ENCODE measurements at places on chromosomes 3 and 15.

- DNase-seq, result no peak
Measured at GRCh38 chr15:89530976-89531375, 34.6 kb upstream of the RHCG start.

- no peak for DNase-seq
Measured at GRCh38 chr3:157958457-157958856, 147.8 kb downstream of the SHOX2 start.

GRCh38 chr3:170976190-170976519 is 50.4 kb downstream of the SLC2A2 start:
- DNase-seq, result no peak

DNA sequence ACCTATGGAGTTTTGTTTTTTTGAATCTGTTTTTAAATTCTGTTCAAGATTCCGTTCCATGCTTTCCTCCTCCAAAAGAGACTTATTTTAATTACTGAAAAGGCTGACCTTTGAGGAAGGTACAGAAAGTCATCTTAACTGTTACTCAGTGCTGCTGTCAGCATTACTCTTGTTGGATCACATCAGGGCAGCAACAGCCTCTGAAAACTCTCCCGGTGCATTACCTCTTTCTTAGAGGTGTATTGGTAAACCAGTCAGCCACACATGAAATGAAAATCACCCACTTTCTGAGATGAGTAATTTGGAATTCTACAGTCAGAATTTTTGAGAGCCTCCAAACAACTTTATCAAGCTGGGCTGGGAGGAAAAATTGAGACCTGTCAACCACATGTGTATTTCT is 88.5 kb upstream of the LIMD1 start:
- no peak for DNase-seq

GRCh38 chr3:43620831-43621655 is 768 bp downstream of the ANO10 start:
- DNase-seq, result no peak

DNA sequence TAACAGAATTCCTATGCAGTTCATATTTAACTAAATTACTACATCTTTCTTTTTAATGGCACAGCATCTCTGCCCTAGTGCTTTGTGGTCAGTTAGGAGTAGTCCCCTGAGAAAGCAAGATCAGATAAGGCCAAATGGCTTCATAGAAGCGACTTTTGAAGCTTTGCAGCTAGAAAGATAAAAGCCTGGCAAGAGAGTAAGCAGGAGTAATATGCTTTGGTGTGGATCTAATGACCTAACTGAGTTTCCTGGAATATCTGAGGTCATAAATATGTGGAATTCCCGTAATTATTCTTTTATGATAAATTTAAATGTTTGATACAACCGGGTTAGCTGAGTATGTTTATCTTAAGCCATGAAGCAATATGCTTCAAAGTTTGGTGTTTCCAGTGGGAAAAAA is 374.9 kb upstream of the LRRC3B start:
- no peak for DNase-seq

DNA sequence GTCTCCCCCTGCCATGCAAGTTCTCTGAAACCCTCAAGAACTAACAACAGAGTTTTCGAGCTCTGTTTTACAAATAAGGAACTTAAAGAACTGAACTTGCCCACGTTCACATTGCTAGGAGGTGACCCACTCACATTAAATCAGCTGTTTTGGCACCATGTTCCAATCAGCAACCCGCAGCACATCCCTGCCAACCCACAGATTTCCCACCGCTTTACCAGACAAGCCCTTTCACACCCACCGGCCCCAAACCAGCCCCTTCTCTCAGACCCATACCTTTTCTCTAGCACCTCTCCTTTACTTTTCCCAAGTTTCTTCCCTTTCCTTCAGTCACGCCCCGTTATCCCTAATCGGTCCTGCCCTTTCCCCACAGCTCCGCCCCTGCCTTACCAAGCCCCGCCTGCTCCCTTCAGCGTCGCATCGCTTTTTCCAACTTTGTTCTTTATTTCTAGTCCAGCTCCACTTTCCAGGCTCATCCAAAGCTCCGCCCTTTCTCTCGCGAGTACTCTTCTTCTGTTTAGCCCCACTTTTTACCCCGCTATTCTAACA is 804 bp upstream of the BRPF1 start:
- no peak for DNase-seq

- no peak for DNase-seq
Measured at GRCh38 chr3:66986406-66986805, 11.7 kb upstream of the KBTBD8 start.

DNA sequence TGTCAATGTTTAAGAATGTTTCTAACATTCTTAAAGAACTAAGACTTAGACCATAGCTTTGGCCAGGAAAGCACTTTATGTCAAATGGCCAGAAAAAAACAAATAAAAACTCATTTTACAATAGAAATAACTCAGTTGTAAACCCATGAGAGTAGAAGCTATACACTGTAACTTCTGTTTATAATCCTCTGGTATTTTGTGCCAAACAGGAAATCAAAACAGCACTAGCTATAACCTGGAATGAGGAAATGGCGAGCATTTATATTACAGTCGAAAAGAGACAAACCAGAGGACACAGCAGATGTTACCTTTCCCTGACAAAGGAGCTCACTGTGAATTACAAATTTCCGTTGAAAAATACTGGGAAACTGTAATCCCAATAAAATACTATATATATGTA is 10.3 kb downstream of the GK5 start:
- DNase-seq, result no peak

DNA sequence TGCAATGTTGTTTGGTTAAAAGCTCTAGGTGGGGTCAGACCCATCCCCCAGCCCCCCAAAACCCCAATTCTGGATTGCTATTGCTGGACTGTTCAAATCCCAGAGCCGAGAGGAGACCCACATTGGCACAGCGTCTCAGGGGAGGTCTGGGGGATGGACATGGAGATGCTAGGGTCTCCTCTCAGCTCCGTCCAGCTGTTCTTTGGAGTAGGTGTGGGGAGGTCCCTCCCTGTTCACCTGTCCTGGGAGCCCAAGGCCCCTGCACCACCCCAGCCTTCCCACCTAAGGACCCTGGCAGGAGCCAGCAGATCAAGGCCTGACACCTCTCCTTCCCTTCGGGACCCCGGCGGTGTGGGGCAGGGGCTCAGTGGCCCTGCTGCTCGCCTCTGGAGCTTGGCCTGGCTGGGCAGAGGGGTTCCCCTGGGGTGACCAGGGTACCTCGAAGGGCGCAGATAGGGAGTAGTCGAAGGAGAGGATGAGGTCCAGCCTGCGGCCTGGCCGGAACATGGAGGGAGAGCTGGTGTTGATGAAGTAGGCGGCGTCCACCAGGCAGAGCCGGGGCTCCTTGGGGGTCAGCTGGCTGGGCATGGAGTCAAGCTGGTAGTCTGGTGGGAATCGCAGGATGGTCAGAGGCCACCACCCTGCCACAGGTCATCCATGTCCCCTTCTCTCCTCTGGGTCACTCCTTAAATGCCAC is 23.9 kb downstream of the PLA2G4D start:
- no peak for DNase-seq

DNA sequence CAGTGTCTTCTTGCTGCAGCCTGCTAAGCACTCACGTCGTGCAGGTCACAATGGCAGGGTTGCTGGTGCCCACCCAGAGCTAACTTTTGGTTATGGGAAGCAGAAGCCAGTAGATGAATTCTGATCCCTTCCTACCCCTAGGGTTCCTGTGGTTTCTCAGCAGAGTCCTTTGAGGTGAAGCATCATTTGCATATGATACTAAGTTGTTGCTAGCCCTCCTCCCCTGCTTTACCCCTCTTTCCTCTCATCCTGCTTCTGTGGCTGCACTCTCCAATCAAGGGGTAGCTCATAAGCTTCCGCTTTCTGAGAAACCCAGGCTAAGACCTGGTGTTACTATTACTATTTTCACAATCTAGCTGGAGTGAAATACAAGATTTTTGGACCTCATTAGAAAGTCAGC is 22.1 kb upstream of the HEG1 start:
- no peak for DNase-seq

DNA sequence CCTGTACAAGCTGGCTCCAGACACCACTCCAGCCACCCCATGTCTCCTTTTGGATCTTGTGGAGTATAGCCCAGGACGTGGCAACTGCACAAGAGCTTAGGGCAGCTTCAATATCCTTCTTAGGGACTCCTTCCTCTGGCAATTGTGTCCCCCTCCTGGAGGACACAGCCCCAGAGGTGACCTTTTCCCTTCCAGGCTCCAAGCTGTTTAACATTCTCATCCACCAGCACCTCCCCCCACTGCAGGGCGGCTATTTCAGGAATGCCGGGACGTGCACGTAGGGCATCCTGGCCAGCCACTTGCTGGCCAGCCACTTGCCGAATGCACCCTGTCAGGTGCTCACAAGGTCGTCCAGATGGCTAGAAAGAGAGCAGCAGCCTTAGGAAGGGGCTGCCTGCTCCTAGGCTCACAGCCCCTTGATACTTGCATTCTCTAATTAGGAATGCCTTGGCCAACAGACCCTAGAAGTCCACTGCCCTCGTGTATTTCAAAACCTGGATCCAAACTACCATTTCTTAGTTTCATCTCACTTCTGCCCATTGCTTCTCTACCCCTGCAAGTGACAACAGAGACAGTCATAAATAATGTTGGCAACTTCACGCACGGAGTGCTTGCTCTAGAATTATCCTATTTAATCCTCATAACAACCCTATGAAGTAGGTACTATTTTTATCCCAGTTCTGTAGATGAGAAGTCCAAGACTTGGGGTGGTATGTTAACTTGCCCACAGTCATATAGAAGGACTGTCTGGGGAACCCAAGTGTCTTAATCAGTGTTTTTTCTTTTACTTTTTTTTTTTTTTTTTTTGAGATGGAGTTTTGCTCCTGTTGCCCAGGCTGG is 24.5 kb upstream of the IDH2 start:
- no peak for DNase-seq

- DNase-seq, result no peak
Measured at GRCh38 chr3:3531476-3531875, 267.8 kb upstream of the LRRN1 start.

DNA sequence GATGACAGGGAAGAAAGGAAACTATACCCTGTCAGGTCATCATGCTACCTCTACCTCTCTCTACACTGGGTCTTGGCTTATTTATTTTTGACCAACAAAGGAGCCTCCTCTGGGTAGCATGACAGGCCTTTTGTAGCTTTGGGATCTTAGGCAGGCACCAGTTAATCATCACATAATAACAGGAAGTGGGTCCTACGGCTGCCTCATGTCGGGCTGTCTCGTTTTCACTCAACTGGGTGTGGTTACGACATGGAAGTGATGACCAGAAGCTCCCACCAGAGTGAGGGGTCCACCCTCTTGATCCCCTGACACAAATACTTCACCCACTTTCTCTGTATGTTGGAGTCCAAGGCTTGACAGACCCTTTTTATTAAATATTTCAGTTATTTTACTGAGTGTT is 105.3 kb downstream of the CD47 start:
- no peak for DNase-seq

DNA sequence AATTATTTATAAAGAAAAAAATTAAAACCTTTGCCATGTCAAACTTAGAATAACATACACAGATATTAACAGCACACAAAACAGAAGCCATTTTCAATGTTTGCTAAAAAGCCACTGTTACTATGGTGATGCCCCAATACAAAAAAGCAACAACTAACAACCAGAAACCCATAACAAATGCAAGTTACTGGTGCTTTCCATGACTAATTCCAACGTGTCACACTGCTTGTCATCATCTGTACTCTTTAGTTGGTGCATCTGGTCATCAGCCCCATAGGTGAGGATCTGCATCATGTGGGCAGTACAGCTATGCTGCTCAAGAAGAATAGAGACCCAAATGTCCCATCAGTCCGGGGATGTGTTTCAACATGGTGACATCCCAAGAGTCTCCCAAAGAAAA is 52.8 kb downstream of the ATP8B4 start:
- no peak for DNase-seq

GRCh38 chr3:78848392-78849288 is 919.2 kb downstream of the ROBO1 start:
- DNase-seq, result no peak

DNA sequence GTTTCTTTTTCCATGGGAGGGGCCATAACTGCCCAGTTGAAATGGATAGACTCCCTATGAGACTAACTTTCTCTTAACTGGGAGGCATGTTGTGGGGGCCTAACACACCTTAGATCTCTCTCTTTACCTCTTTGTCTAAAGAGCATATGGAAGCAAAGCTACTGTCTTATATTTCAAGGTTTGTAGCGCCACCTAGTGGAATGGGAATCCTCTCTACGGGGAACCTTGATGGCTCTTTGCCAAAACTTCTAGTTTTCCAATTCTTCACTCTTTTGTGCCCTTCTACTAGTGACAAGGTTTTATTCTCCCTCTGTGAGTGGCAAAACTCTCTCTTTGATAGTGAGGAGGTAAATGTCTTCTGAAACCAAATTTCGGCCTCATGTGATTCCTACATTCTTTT is 1030.4 kb upstream of the CADM2 start:
- DNase-seq, result no peak

DNA sequence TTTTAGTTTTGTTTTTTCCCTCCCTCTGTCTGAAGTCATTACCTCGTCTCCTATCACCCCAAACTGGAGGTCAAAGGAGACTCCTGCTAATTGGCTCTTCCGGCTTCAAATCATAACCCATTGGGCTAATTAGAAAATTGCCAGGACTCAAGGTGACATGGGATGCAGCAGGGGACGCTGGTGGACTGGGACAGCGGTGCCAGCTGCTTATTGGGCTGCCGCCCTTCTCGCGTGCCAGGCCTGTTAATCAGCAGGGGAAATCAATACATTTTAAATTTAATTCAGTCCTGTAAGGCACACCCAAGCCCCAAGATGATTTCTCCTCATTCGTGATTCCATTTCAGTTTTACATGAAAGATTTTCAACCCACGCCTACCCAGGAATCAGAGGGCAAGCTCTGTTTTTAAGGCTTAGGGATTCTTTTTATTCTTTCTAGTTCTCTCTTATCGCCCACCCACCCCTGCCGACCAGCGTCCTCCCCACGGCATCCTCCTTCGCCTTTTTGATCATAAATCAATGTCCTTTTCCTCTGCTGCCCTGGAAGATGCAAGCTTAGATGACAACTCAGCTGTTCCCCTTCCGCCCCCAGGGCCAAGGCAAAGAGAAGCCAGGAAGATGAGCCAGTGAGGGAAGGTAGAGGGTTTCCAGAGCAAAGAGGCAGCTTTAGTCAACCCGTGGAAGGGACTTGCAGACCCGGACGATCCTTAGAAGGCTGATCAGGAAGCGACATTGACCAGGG is 329.6 kb downstream of the UACA start:
- DNase-seq, result no peak

DNA sequence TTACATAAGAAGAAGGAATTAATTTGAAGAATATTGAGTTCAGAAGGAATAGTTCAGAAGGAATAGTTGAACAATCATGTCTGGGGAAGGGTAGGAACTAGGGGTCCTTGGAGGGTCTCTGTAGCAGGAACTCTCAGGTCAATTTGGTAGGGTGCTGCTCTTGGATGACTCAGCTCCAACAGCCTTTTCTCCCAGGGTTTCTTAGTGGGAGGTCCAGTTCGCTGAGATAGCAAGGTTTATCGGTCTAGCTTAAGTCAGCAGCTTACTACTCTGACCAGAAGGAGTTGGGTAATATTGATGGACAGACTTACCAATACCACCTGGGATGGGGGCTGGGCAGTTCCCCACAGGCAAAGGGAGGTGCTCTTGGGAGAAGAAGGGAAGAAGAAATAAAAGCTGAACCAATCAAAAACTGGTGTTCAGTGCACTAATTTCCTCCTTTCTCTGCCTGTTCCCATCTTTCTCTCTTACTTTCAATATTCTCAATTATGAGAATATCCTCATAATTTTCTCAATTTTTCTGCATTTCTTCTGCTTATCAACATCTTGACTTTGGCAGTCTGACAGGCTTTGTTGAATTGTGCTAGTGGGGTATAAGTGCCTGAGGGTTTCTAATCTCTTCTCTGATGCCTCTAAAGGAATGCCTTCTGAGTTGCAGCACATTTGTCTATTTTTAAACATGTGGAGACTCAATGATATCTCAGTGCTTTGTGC is 14.4 kb upstream of the MITF start:
- DNase-seq, result no peak

- no peak for DNase-seq
Measured at GRCh38 chr15:27248251-27248650, 277.3 kb downstream of the GABRG3 start.

Data from activated T-helper 1 cell treated with anti-CD3 and anti-CD28 coated beads, Interleukin-2, amount 50 U/mL, for 16 hours (primary cell).